ENCODE measurements at places on chromosomes 5 and 9. TPM values are rescaled to one million over a fixed set of nuclear protein-coding genes. Genes with fewer than 3 reads are reported as not detected.

DNA sequence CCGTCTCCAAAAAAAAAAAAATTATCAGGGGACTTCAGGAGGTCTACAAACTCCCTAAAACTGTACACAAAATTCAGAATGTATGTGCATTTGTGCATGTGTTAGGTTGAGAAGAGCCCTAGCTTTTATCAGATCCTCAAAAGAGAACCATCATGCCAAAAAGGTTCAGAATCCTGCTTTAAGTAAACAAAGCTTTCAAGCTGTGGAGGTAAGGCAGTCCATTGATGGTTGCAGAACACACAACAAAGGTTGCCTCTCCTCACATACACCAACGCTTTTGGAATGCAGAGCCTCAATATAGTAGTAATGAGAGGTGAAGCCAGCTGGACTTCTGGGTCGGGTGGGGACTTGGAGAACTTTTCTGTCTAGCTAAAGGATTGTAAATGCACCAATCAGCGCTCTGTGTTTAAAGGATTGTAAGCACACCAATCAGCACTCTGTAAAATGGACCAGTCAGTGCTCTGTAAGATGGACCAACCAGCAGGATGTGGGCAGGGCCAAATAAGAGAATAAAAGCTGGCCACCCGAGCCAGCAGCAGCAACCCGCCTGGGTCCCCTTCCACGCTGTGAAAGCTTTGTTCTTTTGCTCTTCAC, 57.9 kb upstream of the RNF38 start:
- no peak for DNase-seq

The KCNT1 gene
- 0.24 TPM for total RNA-seq

DNA sequence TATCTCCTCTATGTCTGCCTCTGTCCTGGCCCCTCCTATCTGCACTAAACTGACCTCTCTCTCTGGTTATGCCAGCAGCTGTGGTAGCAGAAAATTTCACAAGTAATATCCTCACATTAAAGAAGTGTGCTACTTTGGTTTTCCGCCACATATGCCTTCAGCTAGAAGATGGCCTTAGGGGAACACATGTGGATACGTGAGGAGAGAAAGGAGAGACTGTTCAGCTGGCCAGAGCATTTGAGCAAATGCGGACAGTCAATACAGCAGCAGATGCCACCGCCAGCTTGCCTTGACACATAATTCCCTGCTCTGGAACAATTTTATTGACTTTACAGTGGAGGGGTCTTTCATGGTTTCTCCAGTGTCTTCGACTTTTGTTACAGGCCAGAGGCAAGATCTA, 434.6 kb downstream of the TAF11L14 start:
- no peak for DNase-seq

The ELOVL7 gene
- 2.0 TPM for total RNA-seq

- DNase-seq: no peak
Measured at GRCh38 chr9:126454215-126454614, 127.6 kb downstream of the MVB12B start.

DNA sequence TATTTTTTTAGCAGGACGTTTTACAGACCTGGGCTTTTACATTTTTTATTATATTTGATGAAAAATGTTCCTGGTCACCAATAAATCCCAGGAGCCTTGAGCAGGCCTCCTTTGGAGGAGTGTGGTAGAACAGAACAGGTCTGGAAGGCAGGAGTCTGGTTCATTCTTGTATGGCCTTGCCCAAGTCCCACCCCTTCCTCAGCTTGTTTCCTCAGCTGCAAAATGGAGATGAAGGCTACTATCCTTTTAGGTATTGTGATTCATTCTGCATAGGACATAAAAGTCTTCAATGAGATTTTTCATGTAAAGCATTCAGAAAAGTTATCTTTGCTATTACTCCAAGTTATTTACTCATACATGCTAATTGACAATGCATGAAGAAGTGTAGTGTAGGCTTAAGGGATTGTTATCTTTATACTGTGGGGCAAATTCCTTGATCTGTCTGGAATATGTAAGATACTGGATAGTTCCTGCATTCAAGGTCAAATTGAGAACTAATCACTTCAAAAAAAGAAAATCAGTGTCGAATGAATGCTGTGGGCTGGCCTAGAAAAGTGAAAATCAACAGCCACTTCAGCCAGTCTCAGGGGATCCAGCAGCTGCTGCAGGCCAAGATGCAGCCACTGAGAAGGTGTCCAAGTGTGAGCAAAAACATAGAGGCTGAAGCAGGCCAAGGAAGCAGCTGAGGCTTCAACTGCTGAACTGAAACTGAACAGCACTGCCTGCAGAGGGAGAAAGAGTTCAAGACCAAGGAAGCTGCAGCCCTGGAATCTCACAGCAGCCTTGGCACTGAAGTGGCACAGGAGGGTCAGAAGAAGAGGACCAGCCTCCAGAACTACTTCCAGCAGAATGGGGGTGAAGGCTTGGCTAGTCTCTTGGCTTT, 15.5 kb upstream of the SLC36A3 start:
- DNase-seq: no peak

GRCh38 chr9:34059281-34059680, 10.6 kb upstream of the UBAP2 start:
- no peak for DNase-seq

GRCh38 chr9:75181750-75182149, 93.4 kb downstream of the OSTF1 start:
- DNase-seq: no peak

DNA sequence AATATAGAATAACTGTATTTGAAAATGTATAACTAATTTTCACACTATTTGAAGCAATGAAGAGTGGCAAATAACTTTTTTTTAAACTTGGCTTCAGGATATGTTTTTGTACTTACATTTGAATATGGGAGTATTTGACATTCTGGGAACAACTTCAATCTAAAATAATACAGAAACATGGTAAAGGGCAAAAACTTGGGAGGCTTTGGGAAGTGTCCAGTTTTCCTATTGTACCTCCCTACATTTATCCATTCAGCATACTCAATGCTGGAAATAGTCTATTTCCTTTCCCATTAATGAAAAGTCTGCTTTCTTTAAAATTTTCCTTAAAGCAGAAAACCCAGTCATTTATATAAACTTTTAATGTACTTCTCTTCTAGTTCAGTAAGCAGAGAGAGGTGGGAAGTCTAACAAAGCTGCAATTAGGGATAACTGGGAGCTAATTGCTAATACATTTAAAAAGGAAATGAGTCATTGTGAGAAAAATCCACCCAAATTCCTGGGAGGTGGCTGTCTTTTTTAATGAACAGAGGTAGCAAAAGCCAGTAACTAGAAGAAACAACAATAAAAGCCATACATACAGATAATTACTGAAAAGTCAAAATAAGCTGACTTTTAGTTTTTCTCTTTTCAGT, 128.8 kb downstream of the FBN2 start:
- no peak for DNase-seq

The ADAMTSL2 gene
- total RNA-seq: 16.7 TPM

The ZNF883 gene
- 6.0 TPM for total RNA-seq

DNA sequence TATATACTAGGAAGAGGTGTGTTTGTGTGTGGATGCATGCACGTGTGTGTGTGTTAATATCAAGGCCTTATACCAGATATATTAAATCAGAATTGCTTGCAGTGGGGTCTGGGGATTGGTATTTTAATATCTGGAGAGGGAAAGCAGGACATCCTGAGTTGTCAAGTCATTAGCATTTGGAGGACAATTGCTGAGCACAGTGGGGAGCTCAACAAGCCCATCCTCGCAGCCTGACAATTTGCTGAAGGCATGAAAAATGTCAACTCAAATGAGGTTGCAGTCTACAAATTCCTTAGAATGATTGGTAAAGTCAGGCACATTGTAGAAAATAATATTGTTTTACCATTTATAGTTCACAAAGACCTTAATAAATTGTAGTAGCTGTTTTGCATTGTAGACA, 627.4 kb downstream of the LRRC70 start:
- DNase-seq: no peak

The C5orf63 gene
- 7.8 TPM for total RNA-seq

The PCA3 gene
- total RNA-seq: not detected

The RPL37 gene
- total RNA-seq: 666 TPM

DNA sequence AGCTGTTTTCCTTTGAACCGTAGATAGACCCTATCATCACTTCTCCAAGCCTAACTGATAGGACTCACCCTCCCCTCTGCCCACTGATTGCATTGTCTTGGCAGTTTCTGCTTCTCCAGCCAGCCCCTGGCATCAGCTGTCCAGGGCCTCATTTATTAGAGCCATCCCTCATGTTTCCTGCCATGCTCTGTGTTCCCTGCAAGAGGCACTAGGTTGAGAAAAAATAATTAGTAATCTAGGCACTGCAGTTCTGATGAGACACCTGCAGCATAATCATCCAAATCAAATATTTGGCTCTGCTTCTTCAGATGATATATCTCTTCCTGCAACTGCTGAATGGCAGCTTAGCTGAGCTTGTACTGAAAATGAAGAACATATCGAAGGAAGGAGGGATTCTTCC, 303.0 kb upstream of the TLE4 start:
- no peak for DNase-seq

DNA sequence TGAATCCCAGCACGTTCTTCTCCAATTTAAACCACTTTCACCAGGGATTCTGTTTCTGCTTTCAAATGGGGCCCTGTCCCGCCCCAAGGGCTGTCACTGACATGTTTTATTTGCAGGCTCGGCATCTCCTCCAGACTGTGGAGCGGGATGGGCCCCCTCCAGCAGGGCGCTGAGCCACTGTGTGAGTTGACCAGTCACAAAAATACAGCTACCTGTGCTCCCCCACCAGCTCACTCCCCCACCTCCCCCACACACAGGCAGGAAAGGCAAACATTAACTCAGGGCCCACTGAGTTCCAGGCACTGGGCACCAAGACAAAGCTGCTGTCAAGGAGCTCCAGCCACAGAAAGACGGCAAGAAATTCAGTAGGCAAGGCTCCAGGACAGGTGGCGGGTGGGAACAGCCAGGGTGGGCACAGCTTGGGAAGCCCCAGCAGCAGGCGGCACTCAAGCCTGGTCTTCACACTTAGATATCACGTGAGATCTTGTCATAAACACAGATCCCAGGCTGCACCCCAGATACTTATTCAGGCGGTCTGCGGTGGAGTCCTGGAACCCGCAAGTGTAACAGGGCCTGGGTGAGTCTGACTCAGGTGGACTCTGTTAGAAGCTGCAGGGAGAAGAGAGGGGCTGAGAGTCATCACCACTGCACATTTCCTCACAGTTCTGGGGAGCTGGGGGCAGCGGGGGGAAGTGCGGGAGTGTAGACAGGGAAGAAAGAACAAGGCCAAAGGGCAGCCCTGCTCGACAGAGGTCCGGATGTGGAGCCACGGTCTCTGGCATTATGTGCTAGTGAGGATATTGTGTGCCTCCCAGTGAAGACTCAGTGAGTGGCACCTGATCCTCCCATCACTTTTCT, 44.7 kb downstream of the OR2V1 start:
- no peak for DNase-seq

The ZBTB5 gene
- 5.4 TPM for total RNA-seq

DNA sequence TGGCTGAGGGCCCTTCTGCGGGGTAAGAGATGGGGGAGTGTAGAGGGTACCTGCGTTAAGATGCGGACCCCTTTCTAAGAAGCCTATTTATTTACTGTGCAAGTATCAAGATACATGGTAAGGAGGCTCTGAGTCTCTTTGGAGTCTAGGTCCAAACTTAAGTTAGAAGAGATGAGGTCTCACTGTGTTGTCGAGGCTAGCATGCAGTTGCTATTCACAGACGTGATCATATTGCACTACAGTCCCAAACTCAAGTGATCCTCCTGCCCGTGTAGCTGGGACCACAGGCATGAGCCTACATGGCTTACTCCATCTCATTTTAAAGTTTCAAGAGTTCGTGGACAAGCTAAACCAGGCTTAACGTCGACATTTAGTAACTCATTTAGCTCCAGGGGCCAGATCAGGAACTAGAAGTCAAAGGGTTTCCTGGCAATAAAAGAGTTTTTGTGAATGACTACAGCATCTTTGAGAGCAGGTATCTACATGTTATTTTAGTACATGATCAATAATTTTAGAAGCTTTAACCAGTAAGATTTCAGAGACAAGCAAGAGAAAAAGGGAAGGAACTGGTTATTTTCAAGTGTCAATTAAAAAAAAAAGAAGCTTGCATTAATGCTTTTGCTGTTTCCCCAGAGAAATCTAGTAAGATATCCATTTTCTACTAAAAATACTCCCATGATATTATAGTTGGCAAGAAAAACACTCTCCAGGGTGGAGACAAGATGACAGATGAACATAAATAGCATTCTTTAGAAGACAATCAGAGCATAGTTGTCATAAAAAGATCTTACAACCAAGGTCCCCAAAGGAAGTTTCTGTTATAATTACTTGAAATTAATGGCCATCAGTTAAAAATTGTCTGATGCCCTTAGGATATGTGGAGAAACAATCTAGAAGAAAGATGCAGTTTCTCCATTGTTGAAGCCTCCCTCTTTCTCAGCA, 141.3 kb downstream of the SCAMP1 start:
- DNase-seq: no peak

DNA sequence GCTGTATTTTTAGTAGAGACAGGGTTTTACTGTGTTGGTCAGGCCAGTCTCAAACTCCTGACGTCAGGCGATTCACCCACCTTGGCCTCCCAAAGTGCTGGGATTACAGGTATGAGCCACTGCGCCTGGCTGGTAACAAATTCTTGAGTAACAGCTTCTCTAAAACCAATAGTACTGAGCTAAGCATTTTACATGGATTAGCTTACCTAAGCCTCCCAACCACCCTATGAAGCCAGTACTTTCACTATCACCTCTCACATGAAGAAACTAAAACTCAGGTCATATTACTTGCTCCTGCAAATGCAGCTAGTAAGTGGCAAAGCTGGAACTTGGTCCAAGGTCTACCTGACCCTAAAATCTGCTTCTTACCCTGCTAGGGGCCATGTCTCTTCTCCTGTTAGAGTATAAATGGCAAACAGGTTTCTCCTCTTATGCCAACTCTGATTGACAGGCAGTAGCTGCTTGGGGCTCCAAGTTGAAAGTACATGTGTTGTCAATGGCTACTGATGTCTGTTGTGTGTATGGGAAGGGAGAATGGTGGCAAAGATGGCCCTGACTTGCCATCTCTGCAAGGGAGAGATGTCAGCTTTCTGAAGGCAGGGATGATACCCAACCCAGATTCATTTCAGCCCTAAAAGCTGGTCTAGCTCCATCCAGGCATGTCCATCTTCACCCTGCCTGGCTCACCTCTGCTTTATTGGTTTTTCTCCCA, 4.0 kb downstream of the PHF19 start:
- no peak for DNase-seq

The DND1 gene
- 0.35 TPM for total RNA-seq

- no peak for DNase-seq
Measured at GRCh38 chr5:1391691-1392090, 46.8 kb upstream of the CLPTM1L start.

The GOLM1 gene
- total RNA-seq: 10.5 TPM

The NR4A3 gene
- 38.6 TPM for total RNA-seq

- no peak for DNase-seq
Measured at GRCh38 chr9:98968601-98969337, 25.1 kb downstream of the COL15A1 start.

- DNase-seq: no peak
Measured at GRCh38 chr5:10537624-10538023, 26.2 kb upstream of the ANKRD33B start.

DNA sequence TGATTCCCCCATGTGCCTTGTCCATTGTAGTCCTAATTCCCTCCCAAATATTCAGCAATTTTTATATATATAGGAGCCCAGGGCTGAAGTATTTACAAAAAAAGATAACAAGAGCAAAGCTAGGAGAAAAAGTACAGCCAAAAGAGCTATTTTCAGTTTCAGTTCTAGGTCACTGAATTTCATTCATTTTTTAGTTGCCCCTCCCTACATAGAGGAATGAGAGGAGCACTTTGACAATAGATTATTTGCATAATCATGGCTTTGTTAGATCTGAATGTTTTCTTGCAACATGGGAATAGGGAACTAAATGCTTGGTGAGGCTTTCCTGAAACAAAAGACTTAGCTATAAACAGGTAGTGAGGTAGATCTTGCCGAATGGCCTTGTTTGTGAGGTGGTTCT, 15.3 kb upstream of the F2RL2 start:
- no peak for DNase-seq

All from left cardiac atrium (tissue), 4 donors.